Left colon (tissue), 2 donors: ENCODE measurements at places on chromosomes 6 and 20.

DNA sequence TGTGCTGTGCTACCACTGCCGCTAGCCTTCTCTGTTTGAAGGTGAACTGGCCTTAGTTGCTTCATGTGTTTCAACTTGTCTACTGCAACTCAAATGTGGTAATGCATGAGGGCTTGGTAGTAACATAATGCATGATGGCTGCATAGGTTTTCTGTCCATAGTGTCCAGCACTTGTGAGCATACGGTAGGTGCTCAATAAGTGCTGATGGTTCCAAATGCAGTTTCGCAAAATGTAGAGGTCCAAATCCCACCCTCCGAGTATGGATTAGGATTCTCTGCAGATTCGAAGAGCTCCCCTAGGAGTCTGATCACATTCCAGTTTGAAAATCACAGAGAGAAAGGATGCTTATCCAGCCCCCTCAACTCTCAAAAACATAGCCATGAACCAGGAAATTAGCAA, 64.2 kb downstream of the FGD2 start:
- DNase-seq = no peak

GRCh38 chr20:48832405-48832730, 4.6 kb upstream of the PREX1 start:
- no peak for DNase-seq

GRCh38 chr6:72389698-72390097, 232.2 kb upstream of the KCNQ5 start:
- DNase-seq = no peak

GRCh38 chr6:131103901-131104300, 31.4 kb upstream of the AKAP7 start:
- DNase-seq = no peak

GRCh38 chr20:2042400-2042799, 48.5 kb upstream of the PDYN start:
- DNase-seq = no peak

- DNase-seq = no peak
Measured at GRCh38 chr6:34875292-34876213, 12.3 kb downstream of the TAF11 start.

- DNase-seq = no peak
Measured at GRCh38 chr6:146840216-146840615, 241.4 kb downstream of the ADGB start.

- no peak for DNase-seq
Measured at GRCh38 chr6:167738386-167738785, 88.3 kb upstream of the AFDN start.
